ENCODE measurements at places on chromosomes 12 and 14.

GRCh38 chr14:71078500-71078899 lies 171.2 kb downstream of the PCNX1 start:
- no peak for DNase-seq

- no peak for DNase-seq
Observed at GRCh38 chr12:45669093-45669492, 60.4 kb upstream of the ARID2 start.

- DNase-seq, result no peak
Observed at GRCh38 chr14:101223127-101223526, 319.6 kb upstream of the RTL1 start.

- no peak for DNase-seq
Observed at GRCh38 chr14:33237115-33237740, 298.5 kb downstream of the NPAS3 start.

- no peak for DNase-seq
Observed at GRCh38 chr12:98492580-98493140, 22.7 kb upstream of the TMPO start.

DNA sequence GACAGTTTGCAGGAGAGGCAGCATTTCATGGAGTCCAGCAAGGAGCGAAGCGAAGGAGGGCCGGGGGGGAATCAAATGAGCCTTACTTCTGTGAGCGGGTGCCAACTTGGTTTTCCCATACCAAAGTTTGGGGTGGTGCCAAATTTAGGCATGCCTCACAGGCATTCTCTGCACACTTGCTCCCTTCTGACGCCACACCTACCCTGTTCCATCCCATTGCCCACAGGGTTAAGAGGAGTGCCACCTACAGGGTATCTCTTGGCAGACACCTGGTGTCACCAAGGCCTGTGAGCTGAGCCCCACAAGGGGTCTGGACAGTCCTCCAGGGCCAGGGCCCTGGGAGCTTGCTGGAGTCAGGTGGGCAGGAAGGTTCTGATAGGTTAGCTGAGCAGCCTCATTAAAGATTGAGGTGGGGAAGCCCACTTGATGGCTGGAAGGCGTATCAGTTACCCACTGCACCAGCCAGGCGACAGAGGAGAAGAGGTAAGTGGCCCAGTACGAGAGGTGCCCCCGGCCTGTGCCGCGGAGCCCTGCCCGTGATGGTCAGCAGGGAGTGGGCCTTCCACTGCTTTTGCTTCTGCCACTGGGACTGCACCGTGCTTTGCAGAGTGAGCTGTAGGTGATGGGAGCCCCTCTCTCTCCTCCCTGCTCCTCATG lies 45.2 kb downstream of the DEGS2 start:
- DNase-seq, result no peak
